ENCODE measurements at places on chromosomes 2 and 18.

DNA sequence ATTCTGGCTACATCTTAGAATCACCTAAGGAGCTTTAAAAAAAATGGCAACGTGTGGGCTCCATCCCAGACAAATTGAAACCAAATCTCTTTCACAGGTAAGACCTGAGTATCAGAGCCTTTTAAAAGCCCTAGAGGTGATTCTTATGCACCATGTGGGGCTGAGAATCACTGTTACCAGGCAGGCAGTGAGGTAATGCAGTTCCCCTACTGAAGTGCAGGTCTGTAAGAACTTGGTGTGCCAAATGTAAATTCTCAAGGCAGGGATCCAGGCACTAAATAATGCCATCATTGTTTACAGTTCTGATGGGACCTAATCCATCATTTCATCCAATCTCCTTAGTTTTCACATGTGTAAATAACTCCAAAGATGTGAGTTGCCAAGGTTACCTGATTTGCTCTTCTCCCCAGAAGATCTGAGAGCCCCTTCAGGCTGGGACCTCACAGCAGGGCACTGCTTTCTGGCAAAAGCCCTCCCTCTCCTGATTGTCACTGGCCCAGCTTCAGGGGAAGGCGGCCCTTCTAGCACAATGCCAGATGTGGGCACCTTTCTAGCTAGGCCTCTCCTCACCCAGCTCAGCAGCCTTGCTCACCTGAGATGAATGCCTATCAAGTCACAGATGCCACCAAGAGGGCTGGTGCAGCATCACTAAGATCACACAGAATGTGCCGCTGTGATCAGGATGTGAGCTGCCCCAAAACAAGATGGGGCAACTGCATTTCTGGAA lies 73.6 kb upstream of the RGPD5 start:
- no peak for DNase-seq

GRCh38 chr18:9756933-9757470 lies 48.9 kb downstream of the RAB31 start:
- DNase-seq: no peak

- no peak for DNase-seq
These were observed 34.9 kb downstream of the LTBP1 start for GRCh38 chr2:32981612-32982011.

DNA sequence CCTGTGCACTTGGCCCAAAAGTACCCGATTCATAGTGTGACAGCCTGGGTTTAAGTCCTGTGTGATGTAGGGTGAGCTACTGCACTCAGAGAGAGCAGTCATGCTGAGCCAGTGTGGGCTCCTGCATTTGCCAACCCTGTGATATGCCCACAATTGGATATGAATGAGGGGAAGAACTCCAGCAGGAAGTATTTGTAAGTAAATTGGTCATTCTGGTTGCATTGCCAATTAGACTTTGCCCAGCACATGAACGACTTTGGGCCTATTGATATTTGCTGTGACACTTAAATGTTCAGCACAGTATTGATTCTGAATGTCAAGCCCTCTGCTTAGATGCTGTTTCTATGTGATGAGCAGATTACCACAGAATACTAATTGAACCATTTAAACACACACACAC lies 570.9 kb downstream of the PIK3C3 start:
- DNase-seq: no peak

GRCh38 chr2:55842046-55842445 lies 81.5 kb downstream of the EFEMP1 start:
- DNase-seq: no peak

DNA sequence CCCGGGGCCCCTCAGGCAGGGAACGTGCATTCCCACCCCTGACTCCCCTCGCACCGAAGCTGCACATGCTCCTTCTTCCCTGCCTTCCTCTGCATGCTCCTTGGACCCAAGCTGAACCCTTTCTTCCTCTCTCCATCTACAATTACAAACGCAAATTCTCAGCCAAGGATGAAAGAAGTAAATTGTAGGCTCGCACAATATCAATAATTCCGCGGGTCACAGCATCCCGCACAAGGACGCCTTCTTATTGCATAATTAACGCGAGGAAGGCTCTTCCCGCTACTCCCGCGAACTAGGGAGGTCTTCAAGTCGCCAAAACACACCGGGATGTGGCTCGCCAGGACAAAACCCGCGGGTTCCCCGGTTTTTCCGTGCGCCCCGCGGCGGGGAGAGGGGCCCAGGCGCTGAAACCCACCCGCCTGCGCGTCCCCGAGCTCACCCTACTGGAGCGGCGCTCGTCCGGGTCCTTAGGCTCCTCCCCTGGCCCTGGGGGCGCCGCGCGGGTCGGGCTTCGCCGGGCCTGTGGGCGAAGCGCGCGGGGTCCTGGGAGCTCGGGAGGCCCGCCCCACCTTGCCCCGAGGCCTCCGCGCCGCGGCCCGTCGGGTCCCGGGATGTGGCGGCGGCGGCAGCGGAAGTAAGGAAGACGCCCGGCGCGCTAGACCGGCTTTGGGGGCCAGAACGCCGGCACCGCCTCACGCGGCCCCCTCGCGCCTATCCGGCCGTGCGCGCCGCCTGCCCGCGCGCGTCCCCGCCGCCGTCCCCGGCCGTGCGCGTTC lies at the start of gene CHST10:
Gene CHST10, minus strand, starts transcription at position 734 of the 776 bp plus-strand sequence. CDS start 10,993 bp downstream, outside the sequence.
- peak; percentile 46 for DNase-seq

GRCh38 chr2:172574965-172575364 lies 19.1 kb downstream of the PDK1 start:
- DNase-seq: no peak

GRCh38 chr2:152620985-152621384 lies 96.3 kb downstream of the PRPF40A start:
- no peak for DNase-seq

DNA sequence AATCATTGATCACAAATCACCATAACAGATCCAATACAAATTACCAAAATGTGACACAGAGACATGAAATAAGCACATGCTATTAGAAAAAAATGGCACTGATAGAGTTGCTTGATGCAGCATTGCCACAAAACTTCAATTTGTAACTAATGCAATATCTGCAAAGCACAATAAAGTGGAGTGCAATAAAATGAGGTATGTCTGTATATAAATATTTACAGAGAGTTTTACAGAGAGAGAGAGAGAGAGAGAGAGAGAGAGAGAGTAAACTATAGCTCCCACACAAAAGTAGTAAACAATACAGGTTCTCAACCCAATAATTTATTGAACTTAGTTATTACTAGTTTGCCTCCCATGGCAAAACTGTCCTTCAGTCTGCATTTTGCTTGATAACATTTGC lies 1807.0 kb downstream of the SUCLG1 start:
- DNase-seq: no peak

DNA sequence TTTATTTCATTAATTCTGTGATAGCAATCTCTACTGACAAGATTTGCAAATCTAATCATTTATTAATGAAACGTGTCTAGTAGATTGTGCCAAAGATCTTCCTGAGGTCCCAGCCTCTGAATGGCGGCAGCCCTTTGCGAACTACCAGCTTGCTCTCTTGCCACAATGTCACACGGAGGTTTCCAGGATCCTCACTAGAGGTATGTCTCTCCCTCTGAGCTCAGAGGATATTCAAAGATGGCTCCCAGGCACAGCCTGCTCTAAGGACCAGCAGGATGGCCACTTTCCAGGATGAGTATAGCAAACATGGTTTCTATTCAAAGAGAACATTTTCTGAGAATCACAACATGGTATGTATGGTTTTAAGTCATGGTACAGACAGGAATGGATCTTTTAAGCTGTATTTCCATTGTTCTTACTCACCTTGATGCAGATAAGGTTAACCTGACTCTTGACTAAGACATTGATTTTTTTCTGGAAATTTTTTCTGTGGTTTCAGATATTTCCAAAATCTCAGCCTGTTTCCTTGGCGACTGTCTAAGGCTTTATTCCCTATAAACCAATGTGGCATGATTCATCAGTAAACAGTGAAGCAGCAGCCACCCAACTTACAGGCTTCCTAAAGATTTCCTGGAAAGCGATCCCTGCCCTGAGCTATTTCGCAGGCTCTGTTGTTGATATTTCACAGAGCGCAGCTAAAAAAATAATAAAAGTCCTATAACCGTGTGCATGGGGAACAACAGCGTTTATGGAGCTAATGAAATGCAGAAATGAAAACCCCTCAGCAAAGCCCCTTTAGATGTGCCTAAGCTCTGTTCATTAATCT lies 54.1 kb upstream of the KLF7 start:
- DNase-seq: no peak

- no peak for DNase-seq
These were observed 3.7 kb downstream of the NEURL3 start for GRCh38 chr2:96501471-96501874.

- DNase-seq: no peak
These were observed 187.8 kb upstream of the HNRNPA3 start for GRCh38 chr2:177024765-177025164.

DNA sequence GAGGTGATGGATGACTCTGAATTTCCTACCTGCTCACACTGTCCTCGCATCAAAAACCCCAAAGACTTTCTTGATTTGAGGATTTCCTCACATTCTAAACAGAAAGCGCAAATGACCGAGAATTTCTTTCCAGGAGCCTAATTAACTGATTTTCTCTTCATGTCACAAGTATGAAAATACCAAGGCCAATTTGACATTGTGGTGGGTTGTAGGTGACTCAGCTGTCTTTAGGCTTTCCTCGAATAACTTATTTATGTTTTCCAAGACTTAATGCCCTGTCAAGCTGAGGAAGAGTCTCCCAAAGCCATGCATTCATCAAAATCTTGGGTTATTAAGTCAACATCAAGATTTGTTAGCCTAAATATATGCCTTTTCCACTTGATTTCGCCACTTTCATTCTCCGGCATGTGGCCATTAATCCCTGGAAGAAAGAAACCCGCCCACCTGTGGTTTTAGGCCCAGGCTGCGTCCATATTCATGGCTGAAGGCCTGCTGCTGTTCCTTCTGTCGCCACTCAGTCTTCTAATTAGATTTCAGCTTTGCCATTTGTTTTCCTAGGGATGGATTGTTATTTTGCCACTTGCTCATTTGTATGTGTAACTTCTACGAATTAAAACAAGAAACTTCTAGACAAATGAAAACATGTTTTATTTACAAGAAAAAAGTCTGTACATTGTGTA lies 84.9 kb downstream of the ST6GAL2 start:
- DNase-seq: no peak

DNA sequence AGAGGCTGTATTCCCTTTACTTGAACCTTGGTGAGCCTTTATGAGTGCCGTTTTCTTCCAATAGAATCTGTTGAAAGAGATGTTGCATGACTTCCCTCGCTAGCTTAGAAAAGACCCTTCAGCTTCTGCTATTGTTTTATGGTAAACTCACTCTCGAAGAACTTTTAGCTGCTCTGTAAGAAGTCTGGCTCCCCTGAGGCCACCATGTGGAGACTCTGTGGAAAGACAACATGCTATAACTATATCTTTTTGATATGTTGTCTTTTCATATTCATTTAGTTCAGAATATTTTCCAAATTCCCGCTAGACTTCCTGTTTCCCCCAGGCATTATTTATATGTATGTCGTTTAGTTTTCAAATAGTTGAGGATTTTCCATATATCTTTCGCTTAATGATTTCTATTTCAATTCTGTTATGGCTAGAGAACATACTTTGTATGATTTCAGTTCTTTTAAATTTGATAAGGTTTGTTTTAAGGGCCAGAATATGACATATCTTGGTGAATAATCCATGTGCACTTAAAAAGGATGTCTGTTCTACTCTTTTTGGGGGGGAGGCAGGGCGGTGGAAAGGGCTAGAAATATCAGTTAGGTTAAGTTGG lies 64.1 kb downstream of the PTPN4 start:
- DNase-seq: no peak

- DNase-seq: no peak
These were observed 149.2 kb downstream of the TWIST2 start for GRCh38 chr2:238997137-238997390.

DNA sequence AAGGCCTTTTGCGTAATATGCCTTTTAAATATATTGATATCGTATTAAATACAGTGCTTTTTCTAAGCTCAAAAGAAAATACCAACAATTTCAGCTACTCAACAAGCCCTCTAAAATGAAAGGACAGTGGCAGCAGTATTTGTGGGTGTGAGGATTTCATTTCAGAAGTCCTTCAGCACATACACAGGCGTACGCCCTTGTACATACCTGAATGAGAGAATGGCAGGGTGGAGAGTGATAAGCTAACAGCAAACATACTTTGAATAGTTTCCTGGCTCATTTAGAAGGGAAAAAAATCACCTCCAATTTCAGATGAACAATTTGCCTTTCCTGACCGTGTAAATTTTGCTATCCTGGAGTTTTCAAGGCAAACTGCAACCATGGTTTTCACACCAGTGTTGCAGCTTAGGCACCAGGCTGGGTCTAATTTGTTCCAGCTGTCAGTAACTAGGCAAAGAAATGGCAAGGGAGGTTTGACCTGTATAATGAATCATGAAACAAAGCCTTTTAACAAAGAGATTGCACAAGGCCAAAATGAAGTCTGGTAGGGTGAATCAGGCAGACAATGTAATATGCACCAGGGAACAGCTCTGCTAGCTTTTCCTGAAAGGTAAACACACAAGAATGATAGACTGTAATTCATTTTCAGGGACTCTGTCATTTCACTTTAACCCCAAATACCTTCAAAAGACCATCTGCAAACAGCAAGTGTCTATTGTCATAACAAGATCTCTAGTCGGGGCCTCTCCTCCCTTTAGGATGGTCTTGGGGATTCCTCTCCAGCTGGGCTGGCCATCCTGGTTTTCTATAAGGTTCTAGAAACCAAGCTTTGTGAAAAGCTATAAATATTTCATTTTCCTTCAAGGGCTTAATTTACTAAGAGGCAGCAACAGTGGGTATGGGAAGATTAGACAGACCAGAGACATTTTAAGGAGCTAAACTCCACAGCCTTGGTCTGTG lies 11.5 kb downstream of the ANKRD29 start:
- DNase-seq: no peak

DNA sequence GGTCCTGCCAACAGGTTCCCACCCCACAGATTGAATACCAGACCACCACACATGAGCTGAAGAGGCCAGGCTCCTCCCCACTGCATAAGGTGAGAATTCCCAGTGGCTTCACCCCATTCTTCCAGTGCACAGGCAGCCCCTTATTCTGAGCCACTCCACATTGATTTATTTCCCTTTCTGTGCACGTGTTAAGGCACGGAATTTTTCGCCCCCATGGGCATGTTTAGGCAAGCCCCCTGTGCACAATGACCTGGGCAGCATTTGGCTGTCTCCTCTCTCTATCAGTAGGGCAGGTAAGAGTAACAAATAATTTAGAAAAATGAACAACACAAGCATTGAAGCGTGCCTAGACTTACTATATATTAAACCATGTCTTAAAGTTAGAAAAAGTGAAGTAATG lies 15.2 kb upstream of the CHAC2 start:
- DNase-seq: no peak

GRCh38 chr2:48198371-48198770 lies 292.1 kb upstream of the FBXO11 start:
- DNase-seq: no peak

DNA sequence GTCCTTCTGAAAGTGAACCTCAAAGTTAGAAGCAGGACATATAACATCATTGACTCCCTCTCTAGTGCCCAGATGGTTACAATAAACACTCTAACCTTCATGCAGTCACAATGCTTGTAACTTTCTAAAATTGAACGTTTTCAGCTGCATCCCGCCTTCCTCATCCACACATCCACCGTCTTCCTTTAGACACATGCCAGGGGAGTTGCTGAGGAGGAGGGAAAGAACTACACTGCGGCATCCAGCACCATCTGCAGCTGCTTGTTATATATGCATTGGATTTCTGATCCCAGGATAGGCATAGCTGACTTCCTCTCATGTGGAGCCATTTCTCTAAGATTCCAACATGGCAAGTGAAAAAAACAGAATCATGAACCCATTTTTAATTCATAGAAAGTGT lies 96.8 kb downstream of the FBXO15 start:
- DNase-seq: no peak

Measured in SW 1271 (cell line).